Activated CD8-positive, alpha-beta memory T cell treated with anti-CD3 and anti-CD28 coated beads, Interleukin-2, amount 10 ng/mL, durations not matched to agents 7 days and 5 days (primary cell): ENCODE measurements at places on chromosomes 12 and 14. TPM values are rescaled to one million over a fixed set of nuclear protein-coding genes. Genes with fewer than 3 reads are reported as not detected.

The ANO2 gene
- not detected for total RNA-seq

GRCh38 chr12:5473076-5473782 is 41.3 kb downstream of the NTF3 start:
- no peak for DNase-seq

DNA sequence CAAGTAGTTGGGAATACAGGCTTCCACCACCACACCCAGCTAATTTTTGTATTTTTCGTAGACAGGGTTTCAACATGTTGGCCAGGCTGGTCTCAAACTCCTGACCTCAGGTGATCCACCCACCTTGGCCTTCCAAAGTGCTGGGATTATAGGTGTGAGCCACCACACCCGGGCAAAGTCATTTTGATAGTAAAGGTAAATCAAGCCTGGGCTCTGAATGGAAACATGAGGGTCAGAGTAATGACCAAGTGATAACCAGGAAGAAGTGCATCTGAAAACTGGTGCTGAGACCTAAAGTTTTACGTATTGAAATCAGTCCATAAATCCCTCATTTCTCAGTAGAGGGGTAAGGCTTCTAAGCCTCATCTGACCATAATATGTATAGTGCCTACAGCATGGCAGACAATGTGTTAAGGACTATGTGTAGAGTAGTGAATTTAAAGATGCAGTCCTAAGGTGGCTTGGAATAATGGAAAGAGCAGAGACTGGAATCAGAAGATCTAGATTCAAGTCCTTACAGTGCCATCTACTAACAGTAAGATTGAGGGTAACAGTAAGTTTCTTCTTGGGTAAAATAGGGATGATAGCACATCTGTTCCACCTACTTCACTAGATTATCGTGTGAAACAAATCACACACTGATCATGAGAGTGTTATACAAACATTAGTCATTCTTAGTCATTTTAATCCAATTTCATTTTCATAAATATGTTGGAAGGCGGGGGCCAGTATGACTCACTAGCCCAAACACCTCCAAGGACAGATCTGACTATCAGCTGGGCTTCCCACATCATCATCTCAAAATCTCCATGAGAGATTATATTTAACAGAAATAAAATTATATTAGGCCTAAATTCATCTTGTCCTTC is 11.2 kb downstream of the MAP4K5 start:
- peak; percentile 79 for DNase-seq

GRCh38 chr14:26606729-26607312 is 9.0 kb upstream of the NOVA1 start:
- no peak for DNase-seq

DNA sequence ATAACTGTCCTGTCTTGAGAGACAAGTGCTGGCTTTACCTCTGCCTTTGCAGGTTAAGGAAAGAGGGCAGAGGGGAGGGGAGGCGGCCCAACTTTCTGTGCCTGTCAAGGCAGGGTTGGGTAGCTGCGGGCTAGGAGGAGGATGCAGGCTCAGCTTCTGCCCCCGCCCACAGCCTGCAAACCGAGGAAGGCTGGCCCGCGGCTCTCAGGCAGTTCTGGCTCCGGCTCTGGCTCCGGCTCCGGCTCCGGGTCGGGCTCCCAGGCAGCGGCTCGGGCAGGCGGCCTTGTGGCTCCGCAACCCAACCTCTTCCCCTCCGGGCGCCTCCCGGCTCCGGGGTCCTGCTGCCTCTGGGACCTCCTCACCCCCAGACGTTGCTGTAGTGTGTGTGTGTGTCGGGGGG is 92.9 kb downstream of the TMEM30B start:
- no peak for DNase-seq

- DNase-seq: no peak
Observed at GRCh38 chr12:90061809-90062208, 353.2 kb upstream of the ATP2B1 start.

DNA sequence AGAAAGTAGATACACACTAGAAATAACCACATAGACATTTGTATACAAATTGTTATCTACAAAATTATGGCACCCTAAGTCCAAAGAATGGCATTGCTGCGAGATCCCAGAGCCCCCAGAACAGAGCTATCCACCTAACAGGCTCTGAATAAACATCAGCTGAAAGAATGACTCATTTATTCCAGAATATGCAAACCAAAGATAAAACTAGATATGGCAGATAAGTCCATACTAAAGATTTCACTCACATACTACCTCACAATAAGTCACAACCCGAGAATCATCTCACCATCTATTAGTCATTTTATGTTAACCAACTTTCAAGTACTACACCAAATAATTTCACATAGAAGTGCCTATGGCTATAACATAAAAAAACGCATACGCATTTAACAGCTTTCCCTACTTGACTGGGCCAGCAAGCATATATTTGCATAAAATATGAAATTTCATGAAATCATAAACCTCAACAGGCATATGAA is 5.6 kb downstream of the CNIH1 start:
- no peak for DNase-seq

The LRP1-AS gene
- total RNA-seq: not detected

DNA sequence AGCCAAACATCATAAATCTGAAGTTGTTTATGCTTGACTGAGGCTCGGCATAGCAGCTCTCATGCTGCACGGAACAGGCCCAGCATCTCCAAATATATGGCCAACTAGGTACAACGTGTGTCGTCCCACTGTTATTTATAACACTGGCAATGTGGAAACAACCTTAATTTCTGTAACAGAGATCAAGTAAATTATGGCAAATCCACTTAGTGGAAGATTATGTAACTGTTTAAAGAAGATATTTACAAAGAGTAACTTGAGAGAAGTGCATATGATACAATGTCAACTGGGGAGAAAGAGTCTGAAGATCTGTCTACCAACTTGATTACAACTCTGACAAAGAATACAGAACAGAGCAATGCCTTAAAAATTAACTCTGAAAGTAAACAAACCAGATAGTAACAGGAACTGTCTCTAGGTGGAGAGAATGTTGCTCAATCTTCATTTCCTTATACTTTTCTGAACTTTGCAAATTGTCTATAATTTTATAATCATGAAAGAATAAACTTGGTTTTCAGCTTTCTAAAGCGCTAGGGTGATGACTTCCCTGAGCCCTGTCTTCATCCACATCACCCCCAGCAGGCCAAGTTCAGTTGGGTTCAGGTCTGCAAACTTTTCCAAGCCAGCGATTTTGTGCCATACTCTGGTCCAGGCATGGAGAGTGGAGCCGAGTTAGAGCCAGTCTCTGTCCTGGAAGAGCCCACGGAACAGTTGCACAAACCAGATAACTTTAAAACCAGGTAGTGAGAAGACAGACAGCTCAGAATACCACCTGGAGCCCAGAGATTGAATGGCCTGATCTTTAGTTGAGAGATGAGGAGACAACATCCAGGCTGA is 44.3 kb upstream of the BDKRB2 start:
- peak; percentile 36 for DNase-seq

DNA sequence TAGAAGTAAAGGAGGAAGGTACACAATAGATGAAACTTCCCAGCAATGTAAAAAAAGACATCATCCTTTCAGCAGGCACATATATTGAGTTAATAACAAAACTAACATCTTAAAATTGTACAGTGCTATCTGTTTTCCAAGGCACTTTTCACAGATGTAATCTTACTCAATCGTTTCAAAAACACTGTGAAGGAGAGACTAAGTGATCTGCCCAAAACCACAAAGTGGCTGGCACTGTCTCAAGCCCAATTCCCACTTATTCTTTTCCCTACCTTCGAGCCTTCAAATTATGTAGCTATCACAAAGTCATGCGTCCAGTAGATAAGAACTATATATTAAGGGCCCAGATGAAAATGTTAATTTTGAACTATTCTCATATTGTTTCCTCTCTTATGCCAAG is 193.6 kb upstream of the RASSF8 start:
- no peak for DNase-seq

DNA sequence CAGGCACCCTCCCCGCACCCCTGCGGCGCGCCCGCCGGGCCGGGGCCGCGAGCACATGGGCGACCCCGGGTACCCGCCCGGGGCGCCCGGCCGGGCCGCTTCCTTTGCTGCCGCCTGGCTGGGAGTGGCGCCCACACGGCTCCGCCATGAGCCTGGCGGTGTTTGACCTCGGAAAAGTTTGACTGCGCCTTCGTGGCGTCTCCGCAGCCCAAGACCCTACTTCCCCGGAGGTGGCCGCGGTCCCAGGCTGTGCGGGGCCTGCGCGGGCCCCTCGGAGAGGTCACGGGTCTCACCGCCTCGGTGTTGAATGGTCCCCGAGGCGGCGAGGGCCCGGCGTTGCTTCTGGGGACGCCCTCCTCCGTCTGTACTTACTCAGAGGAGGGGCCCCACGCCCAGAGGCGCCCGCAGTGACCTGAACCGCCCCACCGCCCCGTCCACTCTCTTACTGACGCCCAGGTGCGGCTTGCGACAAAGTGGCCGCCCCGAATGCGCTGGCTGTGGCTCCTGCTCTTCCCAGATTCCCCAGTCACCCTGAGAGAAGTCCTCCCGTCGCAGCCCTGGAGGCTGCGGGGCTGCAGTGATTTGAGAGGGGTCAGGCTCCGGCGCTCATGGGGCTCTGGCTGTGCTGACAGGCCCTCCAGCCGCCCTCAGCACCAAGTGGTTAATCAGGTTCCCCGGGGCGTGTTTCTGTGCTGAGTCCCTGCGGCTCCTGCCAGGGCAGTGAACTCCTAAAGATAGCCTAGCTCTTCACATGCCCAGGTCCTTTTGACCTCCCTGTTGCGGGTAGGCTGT is 5.8 kb downstream of the KMT5A start:
- peak; percentile 54 for DNase-seq

The PDZRN4 gene
- total RNA-seq: not detected

The KRT6A gene
- not detected for total RNA-seq

- DNase-seq: no peak
Observed at GRCh38 chr14:104774453-104775072, 21.0 kb downstream of the AKT1 start.

GRCh38 chr12:112382866-112383265 is 635 bp upstream of the HECTD4 start:
- no peak for DNase-seq

- no peak for DNase-seq
Observed at GRCh38 chr12:42510823-42511222, 78.7 kb downstream of the PRICKLE1 start.

The ADAM20 gene
- total RNA-seq: 0.16 TPM

The CAPZA3 gene
- not detected for total RNA-seq

The PPM1H gene
- total RNA-seq: 0.68 TPM

- no peak for DNase-seq
Observed at GRCh38 chr12:79665212-79665887, 25.4 kb downstream of the PAWR start.
